Activated CD4-positive, alpha-beta T cell treated with anti-CD3 and anti-CD28 coated beads, Interleukin-2, amount 10 ng/mL, durations not matched to agents 7 days and 5 days (primary cell): ENCODE measurements at places on chromosomes 3 and 15. TPM values are rescaled to one million over a fixed set of nuclear protein-coding genes. Genes with fewer than 3 reads are reported as not detected.

Gene KBTBD13
- not detected for total RNA-seq

Gene CPLX3
- 0.19 TPM for total RNA-seq

Gene PRSS50
- total RNA-seq, result not detected

Gene ALPK3
- total RNA-seq, result 0.27 TPM

Gene SUCNR1
- total RNA-seq, result not detected

Gene NDN
- 2.9 TPM for total RNA-seq

Gene CCK
- not detected for total RNA-seq

Gene P2RY1
- 0.17 TPM for total RNA-seq

Gene PTH1R
- not detected for total RNA-seq

Gene TMEM108
- total RNA-seq, result not detected

Gene HEG1
- 30.4 TPM for total RNA-seq

Gene TRAIP
- 31.0 TPM for total RNA-seq

Gene CCDC80
- not detected for total RNA-seq

Gene GOLGA8T
- not detected for total RNA-seq

Gene ANKUB1
- total RNA-seq, result not detected

Gene CLDN18
- not detected for total RNA-seq

Gene SCN10A
- not detected for total RNA-seq

Gene FGD5
- total RNA-seq, result 0.17 TPM

Gene IP6K1
- total RNA-seq, result 35.7 TPM

GRCh38 chr3:108879915-108880314 lies 57.3 kb downstream of the TRAT1 start:
- no peak for DNase-seq

DNA sequence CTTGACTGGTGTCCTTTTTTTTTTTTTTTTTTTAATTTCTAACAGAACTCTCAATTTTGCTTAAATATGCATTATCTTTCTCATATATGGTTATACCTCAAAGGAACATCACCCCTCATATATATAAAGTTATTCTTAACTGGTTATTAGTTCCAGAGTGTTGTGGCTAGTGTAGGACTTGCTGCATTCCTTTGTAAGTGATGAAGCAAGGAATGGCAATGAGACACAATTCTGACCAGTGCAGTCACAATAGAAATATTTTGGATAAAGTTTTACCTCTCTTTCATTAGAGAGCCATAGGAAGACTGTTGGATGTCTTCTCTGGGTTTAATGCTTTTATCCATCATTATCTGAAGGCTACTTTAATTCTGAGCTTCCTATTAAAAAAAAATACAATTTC lies 75.5 kb upstream of the CBLB start:
- no peak for DNase-seq

DNA sequence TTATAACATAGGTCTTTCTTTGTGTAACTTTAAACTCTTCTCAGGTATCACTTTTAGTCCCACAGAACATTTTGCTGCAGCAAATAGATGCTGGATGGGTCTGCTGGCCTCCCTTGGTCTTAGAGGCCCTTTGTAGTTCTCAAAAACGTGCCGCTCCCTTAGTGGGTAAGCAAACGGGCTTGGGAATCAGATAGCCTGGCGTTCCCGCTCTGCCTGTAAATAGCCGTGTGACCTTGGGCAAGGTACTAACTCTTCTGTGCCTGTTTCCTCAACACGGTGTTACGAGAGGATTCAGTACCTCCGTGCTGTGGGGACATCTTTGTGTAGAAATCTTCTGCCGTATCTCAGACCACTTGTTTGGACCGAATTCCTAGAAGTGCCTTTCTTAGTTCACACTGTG lies 64.4 kb downstream of the DNAJB8 start:
- no peak for DNase-seq

GRCh38 chr3:45803252-45803935 lies 7.1 kb upstream of the SLC6A20 start:
- DNase-seq, result no peak

- no peak for DNase-seq
Measured at GRCh38 chr3:99332718-99333117, 305.7 kb upstream of the COL8A1 start.

GRCh38 chr3:47803480-47804025 lies 615 bp downstream of the DHX30 start:
- DNase-seq, result no peak

DNA sequence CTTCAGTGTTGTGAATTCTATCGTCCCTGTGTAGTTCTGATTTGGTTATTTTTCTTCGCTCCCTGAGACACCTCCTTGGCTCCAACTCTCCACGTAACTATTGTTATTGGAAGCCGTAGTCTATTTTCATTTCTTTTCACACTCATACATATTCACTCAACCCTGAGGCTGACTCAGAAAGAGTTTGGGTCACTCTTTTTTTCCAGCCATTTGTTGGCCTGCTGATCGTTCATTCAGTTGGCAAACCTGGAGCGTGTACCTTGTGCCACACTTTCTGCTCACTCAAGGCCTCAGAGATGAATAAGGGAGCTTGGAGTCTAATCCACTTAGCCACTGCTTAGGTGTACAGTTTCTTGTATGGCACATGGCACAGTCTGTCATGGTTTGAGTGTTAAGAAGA lies 22.4 kb downstream of the GYG1 start:
- DNase-seq, result no peak

GRCh38 chr3:39279745-39280517 lies at the start of gene CX3CR1:
TSS of gene CX3CR1 (minus strand) at chr3:39280036. CDS start at chr3:39266509, 13,527 bp downstream.
- DNase-seq, result no peak

- DNase-seq, result no peak
Measured at GRCh38 chr15:67560320-67560719, 17.8 kb downstream of the MAP2K5 start.

- DNase-seq, result no peak
Measured at GRCh38 chr3:163785693-163786092, 1292.6 kb downstream of the SI start.

GRCh38 chr3:188396900-188397299 lies 242.9 kb downstream of the LPP start:
- no peak for DNase-seq

DNA sequence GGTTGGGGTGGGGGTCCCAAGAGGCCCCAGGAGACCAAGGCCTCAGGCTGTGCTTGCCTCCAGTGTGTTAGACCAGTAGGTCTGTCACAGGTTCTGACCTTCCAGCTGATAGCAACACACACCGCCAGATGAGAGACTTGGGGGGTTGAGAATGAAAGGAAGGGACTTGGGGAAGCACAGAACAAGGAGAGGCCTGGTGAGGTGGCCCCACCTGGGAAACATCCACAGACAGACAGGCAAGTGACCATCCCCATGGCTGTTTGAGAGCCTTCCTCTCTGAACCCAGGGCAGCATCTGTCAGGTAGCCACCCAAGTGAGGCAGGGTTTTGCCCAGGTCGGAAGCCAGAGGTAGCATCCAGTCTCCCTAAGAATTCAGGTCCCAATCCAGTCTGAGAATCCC lies 35.0 kb upstream of the VPS8 start:
- DNase-seq, result no peak

DNA sequence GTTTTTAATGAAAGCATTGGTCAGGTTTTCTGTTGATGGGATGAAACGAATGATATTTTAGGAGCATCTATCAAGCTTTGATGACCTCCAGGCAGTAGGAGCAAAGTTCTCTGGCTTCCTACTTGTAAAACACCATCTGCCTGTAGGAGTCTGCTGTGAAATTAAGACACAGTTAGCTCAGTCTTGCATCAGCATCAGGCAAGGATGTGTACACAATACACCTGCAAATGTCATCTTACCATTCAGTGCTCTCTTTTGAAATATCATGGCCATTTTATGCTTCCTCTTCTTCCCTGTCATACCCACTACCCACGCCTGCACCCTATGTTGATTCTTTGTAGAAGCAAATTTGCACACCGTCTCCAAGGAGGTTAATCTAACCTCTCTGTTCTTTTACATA lies 38.2 kb downstream of the B3GALNT1 start:
- no peak for DNase-seq

DNA sequence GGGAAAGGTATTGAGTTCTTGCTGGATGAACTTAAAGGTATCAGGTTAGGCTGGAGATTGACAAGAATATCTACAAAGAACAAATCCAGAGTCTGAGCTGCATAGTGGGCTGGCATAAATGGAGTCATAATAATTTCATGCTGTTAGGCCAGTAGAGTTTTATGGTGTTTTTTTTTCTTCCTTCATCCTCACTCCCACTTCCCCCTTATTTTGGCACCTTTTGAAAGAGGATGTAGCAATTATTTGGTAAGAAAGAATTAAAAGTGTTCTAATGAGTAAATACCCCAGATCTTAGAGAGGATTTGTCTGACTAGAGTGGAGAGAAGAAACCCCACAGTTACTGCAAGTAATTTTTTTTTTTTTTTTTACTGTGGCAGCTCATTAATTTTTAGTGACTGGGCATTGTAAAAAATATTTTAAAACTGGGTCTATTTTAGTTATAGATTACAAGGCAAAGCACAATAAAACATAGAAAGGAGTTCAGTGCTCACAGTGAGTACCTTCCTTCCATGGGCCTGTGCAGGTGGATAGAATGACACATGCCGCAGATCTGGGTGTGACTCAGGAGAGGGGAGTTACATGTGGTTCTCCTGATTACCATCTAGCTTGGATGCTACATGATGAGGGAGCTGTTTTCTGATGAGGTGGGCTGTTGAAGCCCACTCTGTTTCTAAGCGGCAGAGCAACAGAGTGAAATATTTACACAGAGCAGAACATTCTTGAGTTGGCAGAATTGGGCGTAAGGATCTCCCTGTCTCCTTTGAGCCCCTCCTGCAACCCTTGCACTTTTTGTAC lies 5.3 kb downstream of the EDEM1 start:
- no peak for DNase-seq

DNA sequence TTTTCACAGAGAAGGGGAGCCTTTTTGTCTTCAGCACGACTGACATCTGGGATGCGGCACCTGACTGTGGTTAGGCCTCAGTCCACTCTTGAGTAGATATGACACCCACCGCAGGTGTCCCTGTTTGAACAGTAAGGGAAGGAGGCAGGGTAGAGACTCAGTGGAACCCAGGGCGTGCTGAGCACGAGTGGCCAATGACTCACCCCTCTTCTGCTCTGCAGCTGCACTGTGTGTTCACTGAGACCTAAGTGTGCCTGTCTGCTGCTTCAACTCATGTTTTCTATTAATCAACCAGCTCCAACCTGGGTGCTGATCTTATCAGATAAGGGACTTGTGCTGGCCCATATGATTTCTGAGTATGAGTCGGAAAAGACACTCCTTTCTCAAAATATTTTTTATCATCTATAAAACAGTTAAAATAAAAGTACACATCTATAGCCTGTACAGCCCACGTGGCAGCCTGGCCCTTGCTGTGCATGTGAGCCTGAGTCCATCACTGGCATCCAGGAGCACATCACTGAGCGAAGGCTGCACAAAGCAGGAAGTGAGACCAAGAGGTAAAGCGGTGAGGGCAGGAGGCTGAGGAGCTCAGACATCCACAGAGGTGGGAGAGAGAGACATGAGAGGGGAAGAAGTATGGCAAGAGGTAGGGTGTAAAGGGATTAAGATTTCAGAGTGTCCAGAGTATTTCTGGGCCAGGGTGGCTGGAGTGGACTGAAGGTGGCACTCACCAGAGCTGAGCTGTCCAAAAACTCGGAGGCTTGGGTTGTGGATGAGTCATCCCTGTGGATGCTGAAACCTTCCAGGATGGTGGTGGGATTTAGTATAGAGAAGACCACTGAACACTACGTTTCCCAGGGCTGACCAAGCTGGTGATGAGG lies 49.2 kb downstream of the SLC41A3 start:
- no peak for DNase-seq

DNA sequence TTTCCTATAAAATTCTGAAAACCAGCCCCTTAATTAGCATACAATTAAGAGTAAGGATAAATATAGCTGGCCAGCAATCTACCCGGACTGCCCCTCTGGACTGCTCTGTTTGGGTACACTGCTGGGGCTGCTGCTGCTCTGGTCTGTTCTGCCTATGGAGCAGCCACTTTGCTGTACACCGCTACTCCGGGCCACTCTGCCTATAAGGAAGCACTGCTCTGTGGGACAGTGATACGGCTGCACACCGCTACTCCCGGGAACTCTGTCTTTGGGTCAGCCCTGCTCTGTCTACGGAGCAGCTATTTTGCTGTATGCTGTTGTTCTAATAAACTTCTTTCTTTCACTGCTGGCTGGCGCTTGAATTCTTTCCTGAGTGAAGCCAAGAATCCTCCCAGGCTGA lies 316.5 kb upstream of the PLSCR5 start:
- DNase-seq, result no peak

- no peak for DNase-seq
Measured at GRCh38 chr3:135134684-135135075, 339.6 kb downstream of the EPHB1 start.

- DNase-seq, result no peak
Measured at GRCh38 chr3:14844386-14845170, 25.8 kb downstream of the FGD5 start.

- DNase-seq, result no peak
Measured at GRCh38 chr3:121330634-121331033, 215.2 kb downstream of the POLQ start.
